ENCODE measurements at places on chromosomes 12 and 14. TPM values are rescaled to one million over a fixed set of nuclear protein-coding genes. Genes with fewer than 3 reads are reported as not detected.

DNA sequence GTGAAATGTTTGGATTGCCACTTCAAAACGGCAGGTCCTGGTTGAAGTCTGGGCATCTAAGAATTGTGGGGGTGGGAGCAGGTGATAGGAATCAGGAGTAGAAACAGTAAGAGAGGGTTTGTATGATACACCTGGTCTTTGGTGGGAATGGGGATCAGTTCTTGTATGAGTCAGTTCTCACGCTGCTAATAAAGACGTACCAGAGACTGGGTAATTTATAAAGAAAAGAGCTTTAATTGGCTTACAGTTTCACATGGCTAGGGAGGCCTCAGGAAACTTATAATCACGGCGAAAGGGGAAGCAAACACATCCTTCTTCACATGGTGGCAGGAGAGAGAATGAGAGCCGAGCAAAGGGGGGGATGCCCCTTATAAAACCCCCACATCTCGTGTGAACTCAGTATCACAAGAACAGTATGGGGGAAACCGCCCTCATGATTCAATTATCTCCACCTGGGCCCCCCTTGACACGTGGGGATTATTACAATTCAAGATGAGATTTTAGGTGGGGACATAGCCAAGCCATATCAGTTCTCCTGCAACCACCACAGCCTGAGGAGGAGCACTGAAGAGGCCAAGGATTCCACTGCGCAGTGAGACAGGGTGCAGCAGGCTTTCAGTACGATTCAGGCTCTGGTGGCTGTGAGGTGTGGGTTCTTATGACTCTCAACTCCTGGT lies 52.1 kb downstream of the DRAM1 start:
- H3K27me3 ChIP-seq = peaks cover 2% of the 10 kb centered on the region
- H3K4me1 ChIP-seq = peaks cover 2% of the 10 kb centered on the region
- H3K27ac ChIP-seq = no peak overlapping the region
- H3K36me3 ChIP-seq = no peaks in the 10 kb centered on the region
- H3K4me3 ChIP-seq = no peak overlapping the region

DNA sequence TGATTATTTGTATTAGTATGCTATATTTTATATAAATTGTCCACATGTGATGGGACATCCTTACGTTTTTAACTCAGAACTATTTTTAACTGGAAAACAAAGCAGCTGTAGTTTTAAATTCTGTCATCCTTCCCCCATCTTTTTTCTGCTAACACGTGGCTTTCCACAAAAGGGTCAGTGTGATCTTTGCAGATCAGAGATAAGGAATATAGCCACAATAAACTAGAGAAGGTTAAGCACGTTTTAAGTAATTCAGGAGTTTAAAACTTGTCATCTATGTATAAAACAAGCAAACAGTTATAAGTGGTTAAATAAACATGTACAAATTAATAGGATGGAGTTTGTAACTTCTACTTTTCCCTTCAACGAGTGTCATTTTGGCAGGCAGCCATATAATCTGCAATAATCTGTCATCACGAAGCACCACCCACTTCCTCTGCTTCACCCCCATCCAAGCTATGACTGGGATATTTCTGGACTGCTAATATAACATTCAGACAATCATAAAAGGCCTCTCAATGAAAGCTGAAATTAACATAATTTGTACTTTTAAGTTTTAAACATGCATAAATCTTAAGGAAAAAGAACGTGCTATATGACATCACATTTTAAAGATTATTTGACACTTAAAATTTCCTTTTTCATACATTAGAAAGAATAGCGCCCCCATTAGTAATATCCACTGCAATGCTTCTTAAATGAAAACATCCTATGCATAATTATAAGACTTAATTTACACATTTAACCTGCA lies 15.3 kb downstream of the TAOK3 start:
- peak overlapping the region; percentile 62 for H3K27ac ChIP-seq
- H3K36me3 ChIP-seq = no peaks in the 10 kb centered on the region
- no peak overlapping the region for H3K4me3 ChIP-seq
- no peaks in the 10 kb centered on the region for H3K27me3 ChIP-seq

DNA sequence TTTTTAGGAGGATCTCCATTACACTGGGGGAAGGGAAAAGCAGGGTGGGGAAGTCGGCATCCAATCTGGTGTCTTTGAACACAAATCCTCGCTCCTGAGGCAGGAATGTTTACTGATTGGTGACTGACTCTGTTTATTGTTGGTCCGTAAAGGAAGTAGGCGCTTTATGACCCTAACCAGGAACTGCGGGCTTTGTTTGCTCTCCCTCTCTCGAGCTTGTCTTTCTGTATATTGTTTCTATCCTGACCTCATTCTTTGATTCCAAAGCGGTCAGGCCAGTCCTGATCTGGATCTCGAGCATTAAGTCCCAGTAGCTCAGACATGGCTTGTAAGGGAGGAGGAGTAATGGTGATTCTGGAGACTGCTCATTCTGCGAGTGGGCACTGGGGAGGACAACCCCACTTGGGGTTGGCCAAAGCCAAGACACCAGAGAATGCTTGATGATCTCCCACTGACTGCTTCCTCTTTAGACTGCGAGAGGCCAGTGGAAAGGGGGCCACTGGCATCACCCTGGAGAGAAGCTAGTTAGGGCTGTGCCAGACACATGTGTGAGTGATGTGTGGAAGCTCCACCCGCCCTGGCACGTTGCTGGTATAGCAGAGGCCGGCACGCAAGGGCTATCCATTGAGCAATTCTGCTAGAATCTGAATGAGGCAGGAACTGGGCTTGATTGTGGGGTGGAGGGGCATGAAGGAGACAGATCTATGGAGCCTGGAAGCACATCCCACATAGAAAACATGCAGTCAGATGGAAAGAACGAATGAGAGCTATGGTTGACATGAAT lies 194.6 kb downstream of the PAX9 start:
- H3K36me3 ChIP-seq = no peaks in the 10 kb centered on the region
- H3K4me3 ChIP-seq = no peak overlapping the region
- no peak for DNase-seq
- H3K4me1 ChIP-seq = no peaks in the 10 kb centered on the region
- peaks cover 6% of the 10 kb centered on the region for H3K27me3 ChIP-seq

EFS gene
- total RNA-seq = 76.8 TPM

DNA sequence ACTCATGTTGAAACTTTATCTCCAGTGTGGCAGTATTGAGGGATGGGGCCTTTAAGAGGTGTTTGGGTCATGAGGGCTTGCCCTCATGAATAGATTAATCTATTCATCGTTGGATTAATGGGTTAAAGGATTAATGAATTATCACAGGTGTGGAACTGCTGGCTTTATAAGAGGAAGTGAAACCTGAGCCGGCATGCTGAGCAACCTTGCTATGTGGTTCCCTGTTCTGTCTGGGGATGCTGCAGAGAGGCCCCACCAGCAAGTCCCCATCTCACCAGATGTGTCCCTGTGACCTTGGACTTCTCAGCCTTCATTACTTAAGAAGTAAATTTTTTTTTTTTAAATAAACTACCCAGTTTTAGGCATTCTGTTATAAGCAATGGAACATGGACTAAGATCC lies 109.6 kb downstream of the DYRK2 start:
- DNase-seq = no peak
- H3K36me3 ChIP-seq = no peaks in the 10 kb centered on the region
- no peaks in the 10 kb centered on the region for H3K27me3 ChIP-seq
- no peak overlapping the region for H3K4me3 ChIP-seq
- H3K4me1 ChIP-seq = peaks cover 24% of the 10 kb centered on the region
